HL-60 (cell line): ENCODE measurements at places on chromosomes 3 and 15.

DNA sequence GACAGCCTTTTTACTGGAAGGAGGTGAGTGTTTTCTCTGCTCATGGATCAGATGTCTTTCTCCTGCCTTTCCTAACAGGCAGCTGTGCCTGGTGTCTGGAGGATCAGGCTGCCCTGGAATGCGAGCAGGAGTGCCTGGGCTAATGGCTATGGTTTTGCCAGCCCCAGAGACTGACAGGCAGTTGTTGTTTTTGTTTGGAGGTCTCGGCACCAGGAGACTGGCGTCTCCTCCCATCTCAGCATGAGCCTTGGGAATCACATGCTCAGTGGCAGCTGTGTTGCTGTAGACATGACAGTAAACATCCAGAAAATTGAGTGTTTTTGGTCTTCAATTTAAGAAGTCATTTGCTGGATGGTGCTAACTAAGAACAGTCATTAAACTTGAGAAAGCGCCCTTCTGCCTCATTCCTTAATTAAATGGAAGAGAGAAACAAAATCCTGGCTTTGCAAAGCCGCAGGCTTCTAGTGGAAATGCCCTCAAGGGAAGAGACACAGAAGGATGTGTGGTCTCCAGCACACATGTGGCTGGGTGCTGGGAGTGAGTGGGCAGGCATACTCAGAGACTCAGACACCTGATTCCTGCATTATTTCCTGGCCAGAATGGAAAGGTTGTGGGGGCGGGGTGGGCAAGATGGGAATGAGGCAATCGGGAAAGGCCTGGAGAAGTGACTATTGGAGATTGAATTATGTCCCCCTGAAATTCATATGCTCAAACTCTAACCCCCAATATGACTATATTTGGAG, 97.0 kb upstream of the NMNAT3 start:
- no peak for DNase-seq

- DNase-seq = no peak
Measured at GRCh38 chr3:191414732-191415131, 46.2 kb upstream of the PYDC2 start.

DNA sequence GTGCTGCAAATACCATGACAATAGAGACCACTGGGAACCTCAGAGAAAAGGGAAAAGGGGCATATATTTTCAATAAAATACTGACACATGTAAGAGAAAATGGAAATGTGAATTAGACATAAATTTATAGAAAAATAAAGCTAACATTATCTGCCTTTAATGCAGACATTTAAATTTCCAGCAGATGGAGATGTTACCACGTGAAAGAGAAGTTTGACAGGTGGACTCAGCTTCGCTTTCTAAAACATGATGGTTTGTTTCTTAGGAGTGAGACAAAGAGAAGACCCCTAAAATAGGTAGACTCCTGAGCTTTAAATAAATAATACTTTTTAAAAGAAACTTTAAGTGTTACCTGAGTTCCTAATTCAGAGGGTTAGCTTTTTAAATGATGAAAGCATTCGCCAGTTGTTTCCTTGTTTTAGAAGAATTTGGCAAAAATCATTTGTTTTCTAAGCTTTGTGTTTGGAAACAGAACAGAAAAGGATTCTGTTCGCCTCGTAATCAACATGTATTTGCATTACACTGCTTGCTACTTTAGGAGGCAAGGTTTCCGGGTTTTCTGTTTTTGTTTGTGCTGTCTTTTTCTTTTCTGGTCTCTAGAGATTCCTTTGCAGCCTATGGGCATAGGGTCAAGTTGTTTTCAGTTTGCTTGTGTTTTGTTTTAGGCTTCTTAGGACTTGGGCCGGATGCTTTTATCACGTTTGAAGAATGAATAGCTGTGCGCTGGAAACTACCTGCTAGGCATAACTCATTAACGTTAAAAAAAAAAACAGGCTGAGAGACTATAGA, 271.4 kb downstream of the THSD4 start:
- DNase-seq = no peak

GRCh38 chr15:53586799-53587198, 172.7 kb downstream of the WDR72 start:
- no peak for DNase-seq

DNA sequence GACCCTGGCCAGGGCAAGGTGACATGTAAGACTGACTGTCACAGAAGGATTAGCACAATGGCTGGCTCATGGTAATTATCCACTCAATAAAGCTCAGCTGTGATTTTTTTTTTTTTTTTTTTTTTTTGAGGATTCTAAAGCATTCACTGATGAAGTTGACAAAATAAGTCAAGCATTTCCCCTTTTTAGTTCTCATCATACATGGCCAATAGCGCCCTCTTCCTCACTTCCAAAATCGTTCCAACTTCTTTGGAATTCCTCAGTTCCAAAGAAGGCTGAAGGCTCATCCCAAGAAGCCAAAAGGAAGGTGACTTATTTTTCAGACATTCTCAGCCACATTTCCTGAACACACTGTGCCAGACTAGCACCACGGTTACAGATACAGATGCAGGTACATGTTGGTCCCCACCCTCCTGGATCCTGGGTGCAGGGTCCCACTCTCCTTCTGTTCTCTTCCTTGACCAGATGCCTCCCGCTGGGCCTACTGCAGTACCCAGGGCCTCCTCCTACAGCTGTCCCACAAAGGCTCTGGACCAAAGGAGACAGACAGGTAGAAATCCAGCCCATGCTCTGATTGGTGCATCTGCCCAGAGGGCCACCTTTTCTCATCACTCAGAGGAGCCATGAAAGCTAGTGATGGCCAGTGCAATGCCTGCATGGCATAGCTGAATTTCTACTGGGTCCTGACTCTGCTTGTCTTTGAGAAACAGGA, 202.6 kb downstream of the UACA start:
- DNase-seq = no peak

GRCh38 chr3:31077826-31078225, 183.4 kb upstream of the GADL1 start:
- no peak for DNase-seq

GRCh38 chr3:87674397-87675161, 384.2 kb downstream of the CGGBP1 start:
- DNase-seq = no peak

DNA sequence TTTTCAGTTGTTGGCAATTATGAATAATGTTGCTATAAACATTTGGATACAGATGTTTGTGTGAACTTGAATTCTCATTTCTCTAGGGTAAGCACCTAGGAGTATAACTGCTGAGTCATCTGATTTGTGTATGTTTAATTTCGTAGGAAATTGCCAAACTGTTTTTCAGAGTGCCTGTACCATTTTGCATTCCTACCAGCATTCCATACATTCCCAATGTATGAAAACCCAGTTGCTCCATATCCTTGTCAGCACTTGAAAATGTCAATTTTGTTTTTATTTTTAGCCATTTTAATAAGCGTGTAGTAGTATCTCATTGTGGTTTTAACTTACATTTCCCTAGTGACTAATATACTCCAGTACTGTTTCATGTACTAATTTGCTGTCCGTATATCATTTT, 98.5 kb upstream of the TSC22D2 start:
- DNase-seq = no peak

GRCh38 chr3:174255454-174255853, 603.7 kb upstream of the NAALADL2 start:
- no peak for DNase-seq

DNA sequence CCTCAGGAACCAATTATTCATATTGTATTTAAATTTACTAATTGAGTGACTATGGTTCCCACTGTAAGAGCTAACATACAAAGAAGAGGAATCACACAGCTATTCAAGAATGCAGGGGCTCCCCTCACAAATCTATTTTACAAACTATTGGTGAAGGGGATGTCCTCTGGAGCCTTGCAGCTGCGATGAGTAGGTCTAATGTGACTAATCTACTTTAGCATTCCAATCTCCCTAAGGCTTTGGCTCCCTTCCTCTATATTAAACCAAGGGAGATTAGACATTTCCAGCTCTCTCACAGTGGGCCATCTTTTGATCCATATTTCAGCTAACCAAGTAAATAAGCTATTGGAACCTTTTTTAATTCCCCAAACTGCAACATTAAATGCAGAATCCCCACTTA, 514.2 kb upstream of the BCHE start:
- DNase-seq = no peak

GRCh38 chr15:66593219-66593780, 27.5 kb upstream of the LCTL start:
- DNase-seq = no peak

DNA sequence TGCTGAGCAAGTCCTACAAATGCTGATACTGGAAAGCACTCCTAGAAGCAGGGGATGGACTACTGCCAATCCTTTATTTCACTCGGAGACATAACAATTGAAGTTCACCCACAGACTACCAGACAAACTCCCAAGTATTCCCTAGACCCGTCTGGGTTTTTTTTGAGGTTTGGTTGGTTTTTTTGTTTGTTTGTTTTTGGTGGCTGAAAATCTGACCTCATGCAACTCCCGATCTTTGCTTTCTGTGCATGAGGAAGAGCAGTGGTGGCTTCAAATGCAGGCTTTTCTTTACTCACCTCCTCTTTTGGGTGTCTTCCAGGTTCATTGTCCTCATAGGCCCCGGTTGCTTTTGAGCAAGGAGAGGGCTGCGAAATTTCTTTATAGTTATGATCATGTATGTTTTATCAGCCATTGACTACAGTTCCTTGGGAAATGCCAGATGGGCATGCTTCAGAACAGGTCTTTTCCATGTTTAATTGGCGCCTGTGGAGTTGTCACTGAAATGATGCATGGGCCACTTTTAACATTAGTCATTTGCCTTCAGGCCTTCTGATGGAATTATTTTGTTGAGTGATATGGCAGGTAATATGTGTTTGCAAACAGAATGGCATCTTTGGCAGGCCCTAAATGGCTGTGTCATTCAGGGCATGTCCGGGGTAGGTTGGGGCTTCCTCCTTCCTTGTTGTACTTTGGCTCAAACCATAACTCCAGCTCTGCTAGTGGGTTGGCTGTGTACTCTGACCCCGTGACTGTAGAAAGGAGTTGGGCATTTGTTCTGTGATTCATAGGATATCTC, 81.3 kb upstream of the ZBED2 start:
- no peak for DNase-seq

GRCh38 chr3:120765830-120766493, 23.4 kb downstream of the GTF2E1 start:
- DNase-seq = no peak

DNA sequence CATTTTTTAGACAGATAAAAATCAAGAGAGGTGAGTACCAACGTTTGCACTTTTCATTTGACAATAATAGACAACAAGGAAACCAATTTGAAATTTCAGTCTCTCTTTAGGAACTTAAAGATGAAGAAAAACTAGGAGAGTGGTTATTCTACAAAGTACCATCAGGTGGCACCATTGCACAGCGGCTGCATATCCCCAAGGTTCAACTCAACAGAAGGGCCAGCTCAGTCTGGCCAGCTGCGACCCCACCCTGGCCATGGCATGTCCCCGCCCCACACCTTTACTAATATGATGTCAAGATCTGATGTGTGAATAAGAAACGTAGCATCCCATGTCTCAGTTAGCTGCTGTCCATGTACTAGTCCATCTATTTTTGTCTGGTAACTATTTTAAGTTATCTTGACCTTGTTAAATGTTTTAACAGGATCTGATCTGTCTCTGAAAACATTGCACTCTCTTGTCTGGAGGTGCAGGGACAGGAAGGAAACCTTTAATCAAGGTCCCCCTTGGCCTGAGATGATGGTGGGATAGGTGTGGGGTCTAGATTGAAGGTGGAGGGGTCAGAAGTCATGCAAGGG, 35.5 kb upstream of the CGNL1 start:
- no peak for DNase-seq

DNA sequence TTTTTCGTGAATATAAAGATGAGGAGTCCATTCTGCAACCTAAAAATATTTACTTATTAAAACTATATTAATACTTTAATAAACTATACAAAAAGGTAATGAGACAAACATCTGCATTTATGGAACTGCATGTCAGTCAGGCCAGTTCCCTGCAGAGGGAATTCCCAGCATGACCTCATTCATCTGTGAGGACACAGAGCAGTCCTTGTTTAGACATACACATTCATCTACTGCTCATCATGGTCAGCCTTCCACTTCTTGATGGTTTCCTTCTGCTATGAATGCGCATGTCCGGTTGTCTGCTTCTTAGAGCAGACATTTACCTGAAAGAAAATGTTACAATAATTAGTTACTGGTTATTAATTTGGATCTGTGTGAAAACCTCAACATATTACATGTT, 3.3 kb upstream of the ACTR8 start:
- DNase-seq = no peak

- DNase-seq = no peak
Measured at GRCh38 chr3:143643905-143644304, 204.4 kb downstream of the SLC9A9 start.

DNA sequence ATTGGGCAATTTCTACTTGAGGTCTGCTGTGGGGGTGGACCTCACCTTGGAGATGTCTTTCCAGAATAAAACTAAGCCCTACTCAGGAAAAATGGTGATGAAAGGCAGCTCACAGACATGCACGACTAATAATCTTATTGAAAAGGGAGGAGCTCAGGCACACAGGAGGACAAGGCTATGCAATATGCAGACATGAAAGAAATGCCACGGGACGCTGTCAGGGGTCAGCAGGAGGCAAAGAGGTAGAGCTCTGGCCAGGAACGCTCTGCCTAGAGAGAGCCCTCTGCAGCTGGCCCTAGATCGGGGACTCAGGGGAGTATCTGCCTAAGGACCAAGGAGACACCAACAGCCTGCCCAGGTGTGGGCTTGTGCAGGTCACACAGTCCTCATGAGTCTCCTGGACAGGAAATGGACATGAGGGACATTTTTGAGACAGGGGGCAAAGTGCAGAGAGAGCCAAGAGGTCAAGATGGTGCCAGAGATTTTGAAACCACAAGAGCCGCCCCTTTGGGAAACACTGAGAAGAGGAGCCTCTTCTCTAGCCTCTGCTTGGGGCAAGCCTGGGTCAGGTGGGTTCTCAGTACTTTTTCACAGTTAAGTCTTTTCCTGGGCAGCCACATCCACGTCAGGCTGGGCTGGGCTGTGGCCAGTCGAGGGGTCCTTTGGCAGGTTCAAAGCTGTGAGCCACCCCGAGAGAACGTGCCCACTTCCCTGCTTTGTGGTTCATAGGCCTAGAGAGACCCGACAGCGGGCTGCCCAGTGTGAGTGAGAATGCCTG, 23.2 kb downstream of the EAF1 start:
- DNase-seq = no peak

DNA sequence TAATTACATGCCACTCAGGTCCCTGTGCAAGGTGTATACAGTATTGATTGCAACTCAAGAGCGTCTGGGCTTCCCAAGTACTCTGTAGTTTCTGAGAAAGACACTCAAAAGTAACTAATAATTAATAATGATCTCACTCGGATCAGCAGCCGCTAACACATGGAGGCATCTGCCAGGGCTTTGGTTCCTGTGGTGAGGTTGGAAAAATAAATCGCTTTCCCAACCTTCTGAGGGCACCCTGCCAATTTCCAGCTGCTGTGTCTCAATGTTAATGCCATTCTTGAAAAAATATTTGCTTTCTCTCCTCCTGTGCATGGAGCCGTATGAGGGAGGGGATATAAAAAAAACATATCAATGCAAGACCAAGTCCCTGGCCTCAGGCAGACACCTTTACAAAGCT, 116.5 kb upstream of the SLC2A2 start:
- DNase-seq = no peak

DNA sequence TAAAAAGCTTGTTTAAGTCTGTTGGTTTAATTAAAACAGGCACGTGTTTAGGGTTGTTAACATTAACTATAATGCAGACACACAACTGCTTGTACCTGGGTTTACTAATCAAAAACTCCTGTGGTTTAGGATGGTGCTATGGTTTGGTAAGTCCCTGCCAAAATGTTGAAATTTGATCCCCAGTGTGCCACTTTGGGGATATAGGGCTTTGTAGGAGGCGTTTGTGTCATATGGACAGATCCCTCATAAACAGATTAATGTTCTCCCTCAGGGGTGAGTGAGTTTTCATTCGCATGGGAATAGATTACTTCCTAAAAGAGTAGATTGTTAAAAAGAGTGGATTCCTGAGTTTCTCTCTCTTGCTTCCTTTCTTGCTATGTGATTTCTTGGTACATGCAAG, 18.7 kb upstream of the GK5 start:
- no peak for DNase-seq
